AG09309 (cell line): ENCODE measurements at places on chromosomes 2 and 18.

GRCh38 chr2:72008608-72009007 lies 139.1 kb downstream of the CYP26B1 start:
- no peak for DNase-seq

GRCh38 chr18:8603663-8604520 lies 5.3 kb upstream of the RAB12 start:
- no peak for DNase-seq

GRCh38 chr2:164967781-164968228 lies 12.5 kb upstream of the SLC38A11 start:
- DNase-seq: peak; percentile 100

DNA sequence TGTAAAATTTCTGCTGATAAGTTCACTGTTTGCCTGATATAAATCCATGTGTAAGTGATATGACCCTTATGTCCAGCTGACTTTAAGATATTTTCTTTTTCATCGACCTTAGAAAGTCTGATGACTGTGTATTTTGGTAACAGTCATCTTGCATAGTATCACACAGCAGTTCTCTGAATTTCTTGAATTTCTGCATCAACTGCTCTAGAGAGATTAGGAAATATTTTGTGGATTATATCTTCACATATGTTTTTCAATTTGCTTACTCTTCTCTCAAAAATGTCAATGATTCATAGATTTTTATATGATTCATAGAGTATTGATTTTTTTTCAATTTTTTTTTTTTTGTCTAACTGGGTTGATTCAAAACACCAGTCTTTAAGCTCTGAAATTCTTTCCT lies 945.3 kb downstream of the TRIB2 start:
- no peak for DNase-seq

DNA sequence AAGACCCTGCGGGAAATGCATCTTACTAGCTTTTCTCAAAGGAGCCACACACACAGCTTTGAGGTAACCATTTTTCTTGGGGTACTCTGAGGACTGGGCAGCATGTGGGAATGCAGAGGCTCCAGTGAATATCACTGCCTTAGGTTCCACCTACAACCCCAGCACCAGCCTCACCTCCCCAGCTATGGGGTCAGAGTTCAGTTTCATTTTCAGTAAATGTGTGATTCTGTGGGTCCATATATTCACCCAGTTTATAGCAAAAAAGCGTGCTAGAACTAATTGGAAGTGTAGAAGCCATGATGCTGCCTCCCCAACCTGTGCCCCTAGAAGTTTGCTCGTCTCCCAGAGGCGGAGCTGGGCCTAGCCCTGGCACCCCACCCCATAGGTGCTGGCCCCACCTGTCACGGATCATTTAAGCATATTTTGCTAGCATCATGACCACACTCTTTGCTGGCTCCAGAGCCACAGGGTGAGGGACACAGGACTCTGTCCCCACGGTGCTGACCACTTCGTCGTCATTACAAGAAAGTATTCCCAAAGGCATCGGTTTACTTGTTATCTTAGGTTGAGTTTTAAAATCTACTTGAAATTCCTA lies 57.7 kb downstream of the SH3RF3 start:
- DNase-seq: no peak

GRCh38 chr2:160169471-160169870 lies 30.6 kb downstream of the ITGB6 start:
- no peak for DNase-seq

DNA sequence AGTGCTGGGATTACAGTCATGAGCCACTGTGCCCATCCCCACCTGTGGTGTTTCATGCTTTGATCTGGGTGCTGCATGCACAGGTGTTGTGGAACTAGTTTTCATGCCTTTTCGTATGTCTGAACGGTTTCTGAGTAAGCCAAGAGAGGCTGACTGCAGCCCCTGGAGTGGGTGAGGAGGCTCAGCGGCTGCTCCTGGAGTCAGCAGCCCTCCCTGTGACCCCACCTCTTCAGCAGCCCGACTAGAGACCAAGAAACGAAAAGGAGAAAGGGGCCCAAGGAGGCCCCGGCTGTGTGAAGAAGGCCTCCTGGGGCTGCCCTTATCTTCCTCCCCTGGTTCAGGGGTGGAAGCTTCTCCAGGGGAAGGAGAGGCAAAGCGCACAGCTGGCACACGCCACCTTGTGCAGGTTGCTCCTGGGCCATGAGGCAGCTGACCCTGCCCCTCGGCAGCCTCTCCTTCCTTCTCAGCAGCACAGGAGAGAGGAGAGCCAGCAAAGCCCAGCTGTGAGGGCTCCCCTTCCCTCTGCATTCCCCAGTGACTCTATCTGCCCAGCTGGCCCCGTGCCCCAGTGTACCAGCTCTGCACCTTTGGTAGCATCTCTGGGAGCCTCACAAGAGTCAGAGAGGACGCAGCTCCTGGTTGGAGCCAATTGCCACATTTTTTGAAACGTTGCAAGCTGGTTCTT lies 182.5 kb upstream of the HS6ST1 start:
- DNase-seq: no peak

GRCh38 chr2:113137827-113138226 lies 10.4 kb downstream of the IL1RN start:
- DNase-seq: no peak

- no peak for DNase-seq
These were observed 40.6 kb upstream of the DSC1 start for GRCh38 chr18:31203096-31203793.

GRCh38 chr2:198004921-198005829 lies 200.8 kb downstream of the PLCL1 start:
- DNase-seq: no peak

- DNase-seq: no peak
These were observed 46.4 kb downstream of the MREG start for GRCh38 chr2:215966951-215967350.

GRCh38 chr2:240319221-240319854 lies 116.1 kb upstream of the GPC1 start:
- no peak for DNase-seq

DNA sequence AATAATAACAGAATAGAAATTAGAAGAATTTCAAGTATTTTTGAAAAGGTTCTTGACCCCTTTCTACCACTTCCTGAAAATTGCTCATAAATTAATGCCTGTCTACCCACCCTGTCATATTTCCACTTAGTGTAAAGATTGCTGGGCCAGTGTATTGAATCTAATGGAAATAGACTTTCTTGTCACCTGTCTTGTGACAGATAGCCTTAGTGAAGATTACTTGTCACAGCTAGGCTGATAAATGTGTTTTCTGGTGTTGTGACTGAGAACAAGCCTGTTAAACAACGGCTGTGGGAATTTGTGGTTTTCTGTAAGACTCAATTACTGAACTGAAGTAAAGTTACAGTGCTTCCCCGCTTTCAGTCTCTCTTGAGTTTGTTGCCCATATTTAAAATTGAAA lies 37.0 kb downstream of the PIK3C3 start:
- DNase-seq: no peak

GRCh38 chr2:12929758-12930157 lies 213.0 kb downstream of the TRIB2 start:
- no peak for DNase-seq

DNA sequence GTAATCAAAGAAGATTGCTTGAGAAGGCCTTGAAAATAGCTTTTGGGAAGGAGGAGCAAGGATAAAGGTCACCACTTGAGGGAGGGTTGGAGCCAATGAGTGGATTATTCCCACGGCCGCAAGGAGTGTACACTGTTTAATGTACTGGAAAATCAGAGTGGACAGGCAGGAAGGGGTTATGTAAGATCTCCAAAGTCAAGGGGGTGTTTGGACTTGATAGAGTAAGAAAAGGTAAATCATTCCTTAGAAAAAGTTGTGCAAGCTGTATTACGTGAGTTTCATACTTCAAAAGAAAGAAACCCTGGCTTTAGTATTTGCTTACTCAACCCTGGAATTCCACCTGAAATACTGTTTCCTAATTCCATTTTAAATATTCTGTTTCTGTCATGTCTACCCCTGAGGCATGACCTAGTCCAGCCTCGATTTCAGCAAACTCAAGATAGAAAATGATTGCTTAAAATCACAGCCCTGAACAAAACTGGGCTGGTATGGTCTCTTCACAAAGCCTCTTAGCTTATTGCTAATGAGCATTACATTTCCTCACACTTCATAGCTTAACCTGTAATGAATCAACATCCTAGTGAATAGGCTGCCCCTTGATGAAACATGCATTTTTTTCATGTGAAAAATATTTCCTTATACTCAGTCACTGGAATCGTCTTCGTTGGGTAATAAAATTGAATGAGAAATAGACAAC lies 1.1 kb downstream of the MREG start:
- no peak for DNase-seq

- DNase-seq: no peak
These were observed 147.4 kb upstream of the STK17B start for GRCh38 chr2:196318517-196319377.

GRCh38 chr18:59279722-59280121 lies 6.5 kb upstream of the RAX start:
- DNase-seq: no peak

DNA sequence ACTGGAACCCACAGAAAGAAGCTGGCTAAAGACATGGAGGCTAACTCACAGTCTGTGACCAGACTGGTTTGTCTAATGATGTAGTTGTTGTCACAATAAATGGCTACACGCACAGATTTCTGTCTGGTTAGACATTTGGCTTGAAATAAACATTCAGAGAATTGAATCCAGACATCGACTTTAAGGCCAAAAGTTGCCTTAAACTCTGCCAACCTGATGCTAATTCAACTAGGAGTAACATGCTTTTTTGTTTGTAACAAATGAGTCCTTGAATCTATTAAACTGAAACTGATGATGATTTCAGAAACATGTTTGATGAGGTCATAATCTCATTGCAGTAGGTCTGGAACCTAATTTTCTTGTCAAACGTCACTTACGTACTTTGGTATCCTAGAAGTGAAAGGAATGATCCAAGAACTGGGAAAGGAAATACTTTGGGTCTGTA lies 123.8 kb downstream of the ERBB4 start:
- peak; percentile 42 for DNase-seq

DNA sequence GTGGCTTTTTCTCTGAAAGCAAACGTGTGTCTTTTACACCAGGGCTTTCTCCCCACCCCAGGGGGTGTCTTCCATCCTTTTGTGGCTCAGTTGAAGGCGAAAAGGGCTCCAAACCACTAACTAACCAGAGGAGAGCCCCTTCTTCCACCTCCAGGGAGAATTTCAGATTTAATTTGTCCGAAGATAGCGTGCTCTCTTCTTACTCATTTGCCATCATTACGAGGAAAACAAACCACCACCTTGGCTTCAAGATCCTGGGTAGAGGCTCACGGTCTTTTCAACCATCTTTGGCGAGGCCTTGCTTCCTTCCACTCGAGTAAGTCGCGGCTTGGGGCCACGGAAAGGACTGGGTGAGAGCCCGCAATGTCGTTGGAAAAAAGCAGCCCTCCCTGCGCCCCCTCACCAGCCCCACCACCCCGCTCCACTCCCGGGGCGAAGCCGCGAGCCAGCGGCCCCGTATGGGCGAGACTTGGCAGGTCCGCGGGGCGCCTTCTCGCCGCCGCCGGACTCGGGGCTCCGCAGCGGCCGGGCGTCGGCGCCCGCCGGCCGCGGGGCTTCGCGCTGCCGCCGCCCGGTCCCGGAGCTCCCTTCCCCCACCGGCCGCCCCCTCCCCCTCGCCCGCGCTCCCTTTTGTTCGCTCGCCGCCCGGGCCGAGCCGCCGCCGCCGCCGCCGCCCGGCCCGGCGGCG lies 1.7 kb upstream of the ZNF532 start:
- no peak for DNase-seq

- no peak for DNase-seq
These were observed 147.5 kb downstream of the RND3 start for GRCh38 chr2:150339951-150340350.

GRCh38 chr2:46320141-46320567 lies 22.9 kb downstream of the EPAS1 start:
- DNase-seq: no peak

DNA sequence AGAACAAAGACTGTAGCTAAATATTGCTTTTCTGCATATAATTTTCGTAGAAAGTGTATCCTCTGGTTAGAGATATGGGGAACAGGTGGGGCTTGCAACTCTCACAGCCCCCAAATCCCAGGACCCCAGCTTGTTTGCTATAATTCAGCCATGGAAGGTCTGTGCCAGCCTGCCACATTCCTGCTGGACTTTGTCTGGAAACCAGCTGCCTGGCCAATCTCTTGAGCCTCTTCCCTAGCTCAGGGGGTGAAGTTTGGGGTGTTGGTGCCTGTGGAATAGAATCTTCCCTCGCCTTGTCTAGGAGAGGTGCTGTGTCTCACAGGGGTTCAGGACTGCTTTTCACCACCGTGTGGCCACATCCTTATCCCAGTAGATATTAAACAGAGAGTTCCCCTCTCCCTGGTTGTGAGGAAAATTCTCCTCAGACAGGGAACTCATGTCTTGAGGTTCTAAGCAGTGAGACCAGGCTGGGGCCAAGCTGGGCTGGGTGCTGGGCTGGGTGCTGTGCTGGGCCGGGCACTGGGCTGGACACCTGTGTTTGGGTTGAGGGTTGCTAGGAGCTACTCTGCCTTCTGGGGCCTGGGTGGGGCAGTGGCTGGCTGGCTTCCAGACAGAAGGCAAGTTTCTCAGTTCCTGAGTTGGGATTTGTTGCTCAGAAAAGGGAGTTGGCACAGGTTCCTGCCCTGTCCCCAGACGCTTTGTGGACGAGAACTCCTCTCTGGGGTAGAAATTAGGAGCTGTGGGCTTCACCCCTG lies 12.3 kb downstream of the TOGARAM2 start:
- DNase-seq: no peak

GRCh38 chr2:205091411-205091810 lies 546.1 kb downstream of the PARD3B start:
- no peak for DNase-seq

DNA sequence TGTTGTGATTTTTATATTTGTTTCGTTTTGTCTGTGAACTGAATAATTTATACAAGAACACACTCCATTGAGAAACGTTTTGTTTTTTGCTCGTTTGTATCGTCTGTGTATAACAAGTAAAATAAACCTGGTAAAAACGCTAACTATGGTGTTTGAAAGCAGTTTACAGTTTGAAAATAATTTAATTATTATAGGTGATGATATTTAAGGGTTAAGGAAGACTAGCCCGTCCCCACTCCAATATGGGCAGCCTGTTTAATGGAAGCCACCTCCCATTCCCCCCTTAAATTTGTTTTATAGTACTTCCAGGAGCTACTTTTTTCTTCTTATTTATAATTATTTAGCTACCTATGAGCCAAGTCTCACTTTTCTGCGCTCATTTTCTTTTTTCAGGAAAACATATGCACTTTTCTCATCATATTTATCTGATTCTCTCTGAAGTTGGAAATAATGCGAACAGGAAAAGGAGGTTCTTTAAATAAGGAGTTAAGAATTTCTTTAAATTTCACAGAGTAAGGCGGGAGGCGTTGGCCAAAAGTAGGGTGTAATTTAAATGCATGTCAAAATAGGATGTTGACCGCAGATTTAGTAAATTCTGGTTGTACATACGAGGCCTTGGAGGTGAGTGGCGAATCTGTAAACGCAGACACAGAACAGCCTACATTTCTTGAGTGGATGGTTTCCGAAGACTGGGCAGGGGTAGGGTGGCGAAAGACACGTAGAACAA lies 9.8 kb downstream of the TBR1 start:
- DNase-seq: no peak

- DNase-seq: no peak
These were observed 494 bp downstream of the HNRNPLL start for GRCh38 chr2:38602136-38602731.

DNA sequence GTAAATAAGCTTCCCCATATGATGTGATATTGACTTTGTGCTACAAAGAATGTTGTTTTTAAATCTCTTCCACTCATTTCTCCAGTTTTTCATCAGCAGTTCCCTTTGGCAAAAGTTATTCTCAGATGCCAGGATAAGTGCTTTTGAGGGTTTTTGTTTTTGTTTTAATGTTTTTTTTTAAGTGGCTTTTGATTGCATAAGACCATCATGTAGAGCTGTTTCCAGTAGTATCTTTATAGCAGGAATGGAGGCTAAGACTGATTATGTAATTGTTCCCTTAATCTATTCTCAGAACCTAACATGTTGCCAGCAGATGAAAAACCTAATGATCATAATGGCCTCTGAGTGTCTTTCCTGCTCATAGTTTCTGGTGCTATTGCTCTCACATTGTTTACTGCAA lies 77.9 kb downstream of the CABLES1 start:
- DNase-seq: peak; percentile 42
